ENCODE measurements at places on chromosomes 2 and 18.

- peak; percentile 83 for DNase-seq
Observed at GRCh38 chr2:46967990-46968647, 52.5 kb upstream of the MCFD2 start.

DNA sequence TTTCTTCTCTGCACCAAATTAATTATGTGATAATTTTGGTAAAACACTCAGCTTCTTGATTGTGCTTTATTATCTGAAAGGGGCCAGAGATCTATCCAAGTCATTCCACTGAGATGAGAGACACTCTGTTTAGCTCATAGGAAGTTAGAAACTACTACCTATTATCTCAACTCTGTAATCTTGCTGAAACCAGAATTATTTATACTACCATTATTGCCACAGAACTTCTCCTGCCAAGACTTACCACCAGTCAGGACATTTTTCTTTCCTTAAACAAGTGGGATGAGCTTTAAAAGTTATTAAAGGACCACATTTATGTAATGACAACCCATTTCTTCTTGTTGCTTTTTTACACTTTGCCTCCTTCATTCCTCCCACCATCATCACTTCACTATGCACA lies 855.6 kb upstream of the PIK3C3 start:
- DNase-seq: no peak

DNA sequence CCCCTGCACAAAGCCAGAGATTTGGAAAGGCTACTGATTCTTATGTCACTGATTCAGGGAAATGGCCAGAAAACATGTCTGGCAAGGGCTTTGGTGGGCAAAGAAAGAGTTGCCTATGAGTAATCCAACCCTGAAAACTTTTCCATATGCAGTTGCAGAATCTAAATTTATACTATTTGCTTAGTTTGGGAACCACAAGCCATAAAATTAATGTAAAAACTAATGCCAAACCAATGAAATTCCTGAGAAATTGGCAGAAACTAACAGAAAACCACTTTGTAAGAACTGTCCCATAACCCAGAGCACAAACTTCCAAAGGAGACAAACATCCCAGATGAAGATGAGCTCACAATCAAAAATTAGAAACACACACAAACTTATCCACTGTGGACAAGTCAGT lies 48.8 kb downstream of the TCF4 start:
- no peak for DNase-seq

DNA sequence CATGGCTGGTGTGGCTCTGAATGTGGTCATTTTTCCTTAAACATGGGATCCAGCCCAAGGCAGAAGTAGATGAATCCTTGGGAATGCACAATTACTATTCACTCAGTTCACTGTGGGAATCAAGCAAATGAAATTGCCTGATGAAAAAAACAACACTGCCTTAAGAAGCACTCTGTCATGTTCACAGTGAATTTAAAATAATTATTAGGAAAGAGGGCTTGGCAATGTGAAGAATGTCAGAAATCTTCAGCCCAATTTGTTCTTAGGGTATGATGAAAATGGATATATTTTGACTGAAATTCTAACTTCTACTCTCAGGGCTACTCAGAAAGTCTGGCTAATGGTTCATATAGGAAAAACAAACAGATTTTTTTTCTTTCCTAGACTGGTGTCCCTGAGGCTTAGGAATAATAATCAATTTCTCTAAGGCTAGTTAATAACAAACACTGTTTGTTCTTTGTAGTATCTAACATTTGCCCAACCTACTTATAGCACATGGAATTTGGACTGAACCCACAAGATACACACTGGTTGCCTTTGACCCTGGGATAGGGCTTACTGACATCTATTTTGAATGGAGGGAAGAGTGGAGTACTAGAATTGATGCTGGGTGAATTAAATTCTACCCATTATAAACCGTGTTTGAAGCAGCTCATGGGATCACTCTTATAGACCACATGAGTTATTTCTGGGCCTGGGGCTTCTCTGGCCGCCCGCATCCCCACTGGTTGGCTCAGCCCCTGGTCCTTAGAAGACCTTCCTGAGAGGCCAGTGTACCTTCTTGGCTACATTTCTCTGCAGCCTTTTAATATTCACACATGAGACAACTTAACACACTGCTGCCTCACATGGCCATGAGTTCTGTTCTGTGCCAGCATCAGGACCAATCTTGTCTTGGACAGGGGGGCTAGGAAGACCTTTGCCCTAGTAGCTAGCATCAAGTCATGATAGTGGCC lies 8.3 kb upstream of the MRPL33 start:
- no peak for DNase-seq

DNA sequence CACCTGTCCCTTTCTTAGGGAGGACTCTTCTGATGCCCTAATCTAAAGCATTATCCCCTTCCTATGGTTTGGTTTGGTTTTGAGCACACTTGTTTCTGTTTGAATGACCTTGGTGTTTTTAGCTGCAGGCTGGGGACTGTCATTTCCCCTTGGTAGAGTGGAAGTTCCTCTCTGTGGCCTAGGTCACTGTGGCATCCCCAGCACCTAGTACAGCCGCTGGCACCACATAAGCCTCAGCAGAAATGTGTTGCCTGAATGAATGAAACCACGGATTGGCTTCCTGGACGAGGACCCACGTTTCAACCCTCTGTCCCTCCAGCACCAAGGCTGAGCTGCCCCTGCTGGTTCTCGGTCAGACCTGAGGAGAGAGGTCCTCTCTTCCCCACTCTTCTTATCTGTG lies 159.9 kb downstream of the CTIF start:
- no peak for DNase-seq

- no peak for DNase-seq
Observed at GRCh38 chr2:27081984-27082772, 3.8 kb downstream of the EMILIN1 start.

DNA sequence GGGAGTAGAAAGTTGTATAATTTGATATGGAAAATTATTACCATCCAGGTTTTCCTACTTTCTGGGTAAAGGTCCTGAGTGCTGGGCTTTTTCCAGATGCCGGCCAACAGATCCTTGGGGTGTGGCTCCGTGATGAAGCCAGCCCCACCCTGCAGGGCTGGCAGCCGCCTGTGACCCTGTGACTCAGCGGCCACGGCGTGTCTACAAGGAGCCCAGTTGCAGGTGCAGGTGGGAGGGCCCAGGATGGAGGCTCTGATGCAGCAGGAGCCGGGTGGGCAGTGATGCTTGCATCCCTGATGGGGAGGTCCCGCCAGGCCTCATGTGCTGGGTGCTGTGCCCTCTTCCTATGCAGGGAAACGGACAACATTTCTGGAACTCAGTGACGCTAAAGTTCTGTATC lies 96.0 kb upstream of the ALKAL2 start:
- DNase-seq: no peak

DNA sequence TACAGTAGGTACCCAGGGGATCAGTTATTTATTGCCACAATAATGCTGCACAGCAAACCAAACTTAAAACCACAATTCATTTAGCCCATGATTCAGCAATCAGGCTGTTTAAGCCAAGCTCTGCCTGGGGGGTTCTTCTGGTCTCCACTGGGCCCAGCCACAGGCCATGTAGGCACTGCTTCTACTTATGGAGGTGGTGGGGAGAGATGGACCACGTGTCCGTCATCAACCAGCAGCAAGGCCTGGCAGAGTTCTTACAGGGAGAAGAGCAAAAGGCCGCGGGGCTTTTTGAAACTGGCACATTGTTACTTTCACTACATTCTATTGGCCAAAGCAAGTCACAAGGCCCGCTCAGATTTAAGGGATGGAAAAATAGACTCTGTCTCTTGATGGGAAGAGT lies 76.3 kb upstream of the DAPL1 start:
- DNase-seq: no peak

GRCh38 chr2:197300139-197300538 lies 10.4 kb downstream of the ANKRD44 start:
- no peak for DNase-seq

DNA sequence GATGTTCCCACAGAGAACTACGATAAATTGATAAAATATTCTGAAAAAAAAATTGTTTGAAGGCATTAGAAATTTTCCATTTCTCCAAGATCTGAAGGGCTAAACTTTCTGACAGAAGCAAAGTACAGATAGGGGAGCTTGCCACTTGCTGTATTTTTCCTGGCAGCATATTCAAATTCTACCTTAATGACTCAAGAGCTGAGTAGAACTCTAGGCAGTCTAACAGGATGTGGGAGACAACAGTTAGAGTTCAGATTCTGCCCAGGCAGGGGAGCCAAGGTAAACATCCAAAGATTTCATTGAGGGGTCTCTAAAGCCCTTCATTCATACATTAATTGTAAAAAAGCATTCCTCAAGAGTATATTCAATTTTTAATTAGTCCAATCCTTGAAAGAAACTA lies 46.0 kb upstream of the RIT2 start:
- DNase-seq: peak; percentile 5

DNA sequence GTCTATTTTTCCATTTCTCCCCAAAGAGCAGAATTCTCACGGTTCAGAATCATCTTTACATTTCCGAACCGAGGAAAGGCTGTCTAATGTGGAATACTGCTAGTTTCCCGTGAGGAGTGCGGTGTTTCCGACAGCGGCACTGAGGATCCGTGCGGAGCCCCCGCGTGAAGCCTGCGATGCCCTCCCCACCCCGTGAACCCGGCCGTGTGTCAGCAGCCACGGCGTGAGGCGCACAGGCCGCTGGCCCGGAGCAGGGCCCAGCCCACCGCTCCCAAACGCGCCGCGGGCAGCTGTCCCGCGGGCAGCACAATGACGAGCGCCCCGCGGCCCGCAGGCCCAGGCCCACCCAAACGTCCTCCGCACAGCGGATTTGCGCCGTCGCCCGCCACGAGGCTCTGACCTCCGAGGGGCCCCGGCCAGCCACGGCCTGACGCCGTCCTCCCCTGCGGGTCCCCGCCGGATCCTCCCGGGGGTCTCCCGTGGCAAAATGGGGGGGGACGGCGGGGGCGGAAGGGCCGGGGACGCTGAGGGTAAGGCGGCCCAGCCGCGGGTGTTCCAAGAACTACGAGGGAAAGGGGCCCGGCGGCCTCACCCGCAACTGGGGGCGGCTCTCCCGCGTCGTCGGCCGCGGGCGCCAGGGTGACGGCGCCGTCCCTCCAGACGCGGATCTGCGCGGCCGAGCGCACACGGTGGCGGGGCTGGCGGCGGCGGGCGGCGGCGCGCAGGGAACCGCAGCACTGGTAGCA lies 796 bp downstream of the SPIRE1 start:
- peak; percentile 62 for DNase-seq

GRCh38 chr2:58140508-58141072 lies 94.0 kb downstream of the VRK2 start:
- no peak for DNase-seq
